ENCODE measurements at places on chromosomes 4 and X.

- no peak for DNase-seq
These were observed 55.0 kb upstream of the BMP2K start for GRCh38 chr4:78720994-78721677.

DNA sequence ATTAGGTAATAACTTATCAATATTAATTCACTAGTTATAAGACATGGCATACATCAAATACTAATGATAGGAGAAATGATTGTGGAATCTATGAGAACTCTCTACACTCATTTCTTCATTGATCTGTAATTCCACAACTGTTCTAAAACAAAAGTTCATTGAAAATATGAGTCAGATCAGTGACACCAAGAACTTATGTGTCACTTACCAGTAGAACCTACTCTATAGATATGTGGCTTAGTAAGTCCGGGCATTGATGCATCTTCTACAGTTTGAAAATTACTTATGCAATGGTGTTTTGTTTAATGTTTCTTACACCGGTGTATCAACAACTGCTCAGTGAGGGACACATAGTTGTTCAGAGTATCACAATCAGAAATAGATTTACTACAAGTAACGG is 520.3 kb downstream of the ARAP2 start:
- DNase-seq = no peak

DNA sequence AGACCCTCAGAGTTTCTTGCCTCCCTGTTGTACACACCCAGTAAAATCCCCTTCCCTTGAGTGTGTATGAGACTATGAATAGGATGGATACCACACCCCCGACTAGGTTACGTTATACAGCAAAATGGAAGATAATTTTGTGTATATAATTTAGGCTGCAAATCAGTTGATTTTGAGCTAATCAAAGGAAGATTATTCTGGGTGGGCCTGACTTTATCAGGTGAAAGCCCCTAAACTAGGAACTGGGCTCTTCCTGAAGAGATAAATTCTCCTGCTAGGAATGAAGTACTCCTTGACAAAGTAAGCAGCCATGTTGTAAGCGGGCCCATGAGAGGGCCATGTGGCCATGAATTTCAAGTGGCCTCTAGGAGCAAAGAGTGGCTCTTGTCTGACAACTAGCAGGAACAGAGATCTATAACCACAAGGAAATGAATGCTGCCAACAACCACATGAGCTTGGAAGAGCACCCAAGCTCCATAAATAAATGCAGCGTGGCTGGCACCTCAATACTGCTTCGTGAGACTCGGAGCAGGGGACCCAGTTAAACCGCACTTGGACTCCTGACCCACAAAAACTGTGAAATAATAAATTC is 646.4 kb downstream of the IL1RAPL1 start:
- DNase-seq = no peak

- no peak for DNase-seq
These were observed 23.2 kb upstream of the MXD4 start for GRCh38 chr4:2284934-2285612.

GRCh38 chr4:38310446-38311043 is 350.3 kb downstream of the PTTG2 start:
- DNase-seq = peak; percentile 58

GRCh38 chr4:128241425-128241913 is 46.1 kb downstream of the PGRMC2 start:
- no peak for DNase-seq

- no peak for DNase-seq
These were observed 120.9 kb downstream of the ANKRD50 start for GRCh38 chr4:124591637-124592036.

- no peak for DNase-seq
These were observed 207.8 kb upstream of the KIT start for GRCh38 chr4:54449999-54450398.

DNA sequence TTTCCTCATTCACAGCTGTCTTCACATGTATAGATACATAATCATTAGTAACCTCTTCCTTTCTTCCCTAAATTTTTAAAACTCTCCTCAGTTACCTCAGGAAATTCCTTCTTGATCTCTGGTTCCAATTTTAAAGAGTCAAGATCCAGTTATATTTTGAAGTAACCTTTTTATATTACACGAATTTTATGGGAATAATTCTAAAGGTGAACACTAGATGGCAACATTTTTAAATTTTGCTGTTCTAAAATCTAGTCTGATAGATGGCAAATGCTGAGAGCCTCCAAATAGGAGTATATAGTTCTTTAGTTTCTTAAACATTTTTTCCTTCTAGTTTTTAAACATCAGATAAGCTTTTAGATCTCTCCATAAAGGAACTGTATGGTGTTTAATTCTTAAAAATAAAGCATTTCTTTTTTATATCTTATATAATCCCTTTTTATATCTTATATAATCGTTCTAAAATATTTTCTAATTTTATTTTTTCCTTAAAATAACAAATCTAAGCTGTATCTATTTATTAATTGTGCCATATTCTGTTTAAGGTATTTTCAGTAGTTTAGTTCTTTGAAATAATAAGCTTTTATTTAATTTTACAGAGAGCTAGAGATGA is 37.9 kb upstream of the PAPSS1 start:
- no peak for DNase-seq

DNA sequence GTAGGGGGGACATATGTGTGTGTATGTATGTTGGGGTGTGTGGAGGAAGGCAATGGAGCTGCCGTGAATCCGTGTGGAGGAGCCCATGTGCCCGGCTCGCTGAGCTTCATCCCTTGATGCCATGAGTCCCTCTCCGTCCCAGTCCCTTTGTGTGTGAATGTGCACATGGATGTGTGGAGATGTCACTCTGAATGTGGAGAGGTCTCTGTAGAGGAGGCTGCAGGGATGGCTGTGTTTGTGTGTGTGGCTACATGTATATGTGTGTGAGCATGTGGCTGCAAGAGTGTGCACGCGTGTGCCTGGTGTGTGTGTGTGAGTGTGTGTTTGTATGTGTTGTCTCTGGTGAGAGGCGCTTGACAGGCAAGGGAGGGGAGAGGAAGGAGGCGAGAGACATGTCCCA is 1.3 kb downstream of the DLG3 start:
- DNase-seq = no peak

DNA sequence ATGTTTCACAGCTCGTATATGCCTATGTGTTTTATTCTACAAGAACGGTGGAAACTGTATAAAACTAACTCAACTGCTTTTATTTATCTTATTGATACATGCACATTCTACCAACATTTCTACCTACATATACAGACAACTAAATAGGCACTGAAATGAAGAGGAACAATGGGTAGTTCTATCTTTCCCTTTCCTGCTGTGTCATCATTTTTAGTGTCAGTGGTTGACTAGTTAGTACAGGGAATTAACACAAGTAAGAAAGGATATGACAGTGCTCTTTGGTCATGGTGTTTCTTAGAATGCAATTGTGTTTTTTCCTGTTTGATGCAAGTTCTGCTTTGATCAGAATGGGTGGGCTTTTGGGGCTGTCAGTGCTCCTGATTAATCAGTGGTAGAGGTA is 293.8 kb upstream of the CTSO start:
- DNase-seq = no peak

GRCh38 chr4:39649639-39650265 is 11.1 kb upstream of the SMIM14 start:
- DNase-seq = no peak

Measured in T follicular helper cell (primary cell).